ENCODE measurements at places on chromosomes 13 and 19.

GRCh38 chr13:51738226-51738905 lies 65.6 kb downstream of the DHRS12 start:
- no peak for DNase-seq

DNA sequence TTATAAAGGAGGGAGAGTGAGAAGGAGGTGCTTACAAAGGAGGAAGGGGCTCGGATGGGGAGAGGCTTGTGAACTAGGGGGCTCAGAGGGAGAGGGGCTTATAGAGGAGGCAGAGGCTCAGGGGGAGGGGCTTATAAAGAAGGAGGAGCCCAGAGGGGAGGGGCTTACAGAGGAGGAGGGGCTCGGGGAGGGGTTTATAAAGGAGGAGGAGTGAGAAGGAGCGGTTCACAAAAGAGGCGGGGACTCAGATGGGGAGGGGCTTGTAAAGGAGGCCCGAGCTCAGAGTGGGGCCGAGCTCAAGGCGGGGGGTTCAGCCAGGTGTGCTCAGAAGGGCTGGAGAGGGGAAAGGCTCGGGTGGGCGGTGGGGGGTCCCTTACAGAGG lies 500 bp downstream of the SMIM24 start:
- DNase-seq: no peak

DNA sequence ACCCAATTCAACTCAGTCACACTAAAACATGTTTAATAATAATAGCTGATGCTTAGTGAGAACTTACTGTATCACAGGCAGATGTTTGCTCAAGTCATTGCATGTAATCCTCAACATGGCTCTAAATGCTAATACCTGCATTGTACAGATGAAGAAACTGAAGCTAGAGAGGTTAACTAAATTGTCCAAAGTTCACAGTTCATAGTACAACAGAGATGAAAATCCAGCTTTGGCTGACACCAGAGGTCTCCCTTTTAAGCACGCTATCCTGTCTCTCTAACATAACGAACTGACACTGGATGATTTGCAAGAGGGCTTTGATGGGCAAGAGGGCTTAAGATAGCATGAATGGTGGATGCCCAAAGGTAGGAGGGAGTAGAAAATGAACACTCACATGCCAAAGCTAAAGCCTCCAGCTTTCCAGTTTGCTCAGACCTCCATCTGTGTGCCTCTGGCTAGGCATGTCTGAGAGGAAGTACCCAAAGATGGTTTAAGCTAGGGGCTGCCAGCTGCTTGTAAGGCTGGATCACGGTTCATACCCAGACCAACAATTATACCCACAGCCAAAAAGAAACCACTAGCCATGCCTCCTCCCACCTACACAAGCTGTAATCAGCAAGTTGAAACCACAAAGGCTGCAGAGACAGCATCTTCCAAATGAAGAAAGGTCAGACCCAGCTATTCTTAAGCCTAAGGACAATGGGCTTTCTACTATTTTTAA lies 196.9 kb upstream of the UBL3 start:
- DNase-seq: no peak

DNA sequence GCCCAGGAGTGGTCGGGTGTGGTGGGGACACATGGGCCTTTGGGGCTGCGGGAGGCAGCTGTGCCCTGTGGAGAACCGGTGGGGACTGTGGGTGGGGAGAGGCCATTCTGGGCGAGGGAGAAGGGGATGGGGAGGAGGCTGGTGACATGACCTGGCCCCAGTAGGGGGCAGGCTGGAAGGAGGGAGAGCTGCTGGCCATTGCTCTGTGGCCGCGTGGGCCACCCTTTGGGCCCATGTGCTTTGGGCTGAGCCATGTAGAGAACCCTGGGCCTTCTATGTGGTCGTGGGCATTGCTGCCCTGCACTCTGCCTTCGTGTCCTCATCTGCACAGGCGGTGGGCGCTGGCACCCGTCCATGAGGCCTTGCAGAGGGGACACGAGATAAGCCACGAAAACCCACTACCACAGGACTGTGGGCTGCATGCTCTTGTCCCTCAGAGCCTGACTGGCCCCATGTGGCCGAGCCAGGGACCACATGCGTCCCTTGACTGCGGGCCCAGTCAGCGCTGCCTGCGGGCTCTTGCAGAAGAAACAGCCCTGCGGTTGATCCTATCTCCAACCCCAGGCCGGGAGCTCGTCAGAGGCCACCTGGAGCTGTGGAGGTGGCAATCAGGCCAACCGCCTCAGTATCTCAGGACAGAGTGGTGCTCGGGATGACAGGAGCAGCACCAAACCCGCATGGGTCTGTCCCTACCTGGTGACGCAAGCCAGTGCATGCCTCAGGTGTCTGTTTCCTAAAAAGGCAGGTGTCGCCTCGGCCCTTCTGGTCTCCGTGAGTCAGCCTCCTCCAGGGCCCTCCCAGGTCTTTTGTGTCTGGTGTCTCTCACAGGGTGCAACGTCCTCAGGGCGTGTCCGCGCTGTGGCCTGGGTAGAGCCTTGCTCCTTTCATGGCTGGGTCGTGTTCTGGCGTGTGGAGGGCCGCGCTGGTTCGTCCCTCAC lies 14.3 kb downstream of the FZR1 start:
- no peak for DNase-seq

GRCh38 chr19:23075031-23075733 lies 41.6 kb upstream of the ZNF730 start:
- DNase-seq: peak; percentile 77

GRCh38 chr19:53394522-53394973 lies 401 bp upstream of the ZNF765 start:
- DNase-seq: peak; percentile 30

DNA sequence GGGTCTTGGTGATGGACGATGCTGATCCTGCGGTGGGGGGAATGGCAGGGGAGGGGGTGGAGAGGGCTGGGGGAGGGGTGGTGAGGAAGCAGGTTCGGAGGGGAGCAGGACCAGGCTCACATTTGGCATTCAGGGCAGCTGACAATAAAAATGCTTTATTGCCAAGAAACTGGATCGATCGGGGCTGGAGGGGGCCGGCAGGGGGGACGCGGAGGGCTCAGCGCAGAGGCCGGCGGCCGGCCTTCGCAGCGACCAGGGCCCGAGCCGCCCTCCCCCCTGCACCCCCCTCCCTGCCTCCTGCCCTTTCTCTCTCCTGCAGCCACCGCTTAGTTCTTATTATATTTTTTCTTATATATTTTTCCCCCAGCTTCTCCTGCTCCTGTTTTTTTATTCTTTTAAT lies 18.1 kb upstream of the POU2F2 start:
- no peak for DNase-seq

DNA sequence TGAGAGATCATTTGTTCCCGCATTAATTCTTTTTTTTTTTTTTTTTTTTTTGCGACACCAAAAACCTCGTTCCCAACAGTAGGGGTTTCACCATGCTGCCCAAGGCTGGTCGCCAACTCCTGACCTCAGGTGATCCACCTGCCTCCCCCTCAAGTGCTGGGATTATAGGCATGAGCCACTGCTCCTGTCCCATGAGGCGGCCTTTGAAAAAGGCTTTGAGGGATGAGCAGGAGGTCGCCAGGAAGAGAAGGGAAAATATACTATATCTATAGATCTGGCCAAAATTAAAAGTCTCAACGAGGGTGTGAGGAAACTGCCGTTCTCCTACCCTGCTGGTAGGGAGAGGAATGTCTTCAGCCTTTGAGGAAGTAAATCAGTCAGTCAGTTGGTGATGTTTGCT lies 26.2 kb downstream of the ZNF473 start:
- DNase-seq: no peak

DNA sequence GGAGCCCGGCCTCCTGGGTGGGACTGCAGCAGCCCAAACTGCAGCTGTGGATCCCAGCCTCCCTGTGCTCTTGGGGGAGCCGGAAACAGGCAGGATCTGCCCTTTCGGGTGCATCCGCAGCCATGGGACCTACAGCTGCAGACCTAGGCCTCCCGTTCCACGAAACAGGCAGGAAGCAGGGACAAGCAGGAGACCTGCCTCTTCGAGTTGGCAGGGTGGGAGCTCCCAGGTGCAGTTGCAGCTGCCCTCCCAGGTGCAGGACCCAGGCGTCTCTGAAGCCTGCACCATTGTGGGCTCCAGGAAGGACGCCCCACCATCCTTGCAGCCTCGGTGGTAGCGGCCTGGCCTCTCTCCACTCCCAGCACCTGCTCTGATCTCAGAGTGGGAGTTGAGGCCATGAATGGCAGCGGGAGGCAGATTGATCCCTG lies 189.0 kb upstream of the KLHL1 start:
- no peak for DNase-seq

GRCh38 chr13:28587174-28587540 lies 71.8 kb upstream of the POMP start:
- no peak for DNase-seq

DNA sequence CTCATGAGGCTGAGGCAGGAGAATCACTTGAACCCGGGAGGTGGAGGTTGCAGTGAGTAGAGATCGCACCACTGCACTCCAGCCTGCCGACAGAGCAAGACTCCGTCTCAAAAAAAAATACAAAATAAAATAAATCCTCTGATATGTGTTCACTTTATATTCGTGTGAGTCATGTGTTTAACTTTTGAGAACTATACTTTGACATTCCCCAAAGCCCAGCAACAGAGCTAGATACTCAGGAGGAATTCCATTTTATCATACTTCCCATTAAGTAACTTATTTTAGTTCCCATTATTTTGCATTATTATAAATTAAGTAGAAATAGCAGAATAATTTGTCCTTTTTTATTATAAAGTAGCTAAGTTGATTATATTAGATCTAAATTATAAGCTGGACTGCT lies 3.3 kb upstream of the CHAMP1 start:
- peak; percentile 65 for DNase-seq

GRCh38 chr13:28056426-28056825 lies 44.0 kb downstream of the FLT3 start:
- DNase-seq: no peak

DNA sequence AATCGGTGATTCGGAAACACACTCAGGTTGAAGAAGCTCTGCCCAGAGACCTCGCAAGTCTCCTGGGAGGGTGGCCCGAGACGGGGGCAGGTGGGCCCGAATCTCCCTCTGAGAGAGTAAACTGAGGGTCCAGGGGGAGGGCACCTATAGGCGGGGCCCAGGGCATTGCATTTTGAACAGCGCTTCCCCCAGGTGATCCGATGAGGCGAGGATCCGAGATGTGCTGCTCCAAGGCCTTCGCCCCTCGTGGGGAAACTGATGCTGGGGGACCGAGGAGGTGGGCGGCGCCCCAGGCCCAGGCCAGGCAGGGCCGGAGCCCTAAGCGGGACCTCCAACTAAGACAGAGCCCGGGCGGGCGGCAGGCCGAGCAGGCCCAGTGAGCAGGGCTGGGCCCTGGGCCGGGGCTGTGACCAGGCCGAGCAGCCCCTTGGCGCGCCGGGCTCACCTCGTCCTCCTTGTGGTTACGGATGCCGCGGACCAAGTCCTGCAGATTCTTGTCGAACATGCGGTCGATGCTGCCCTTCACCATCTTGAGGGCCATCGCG lies 500 bp downstream of the AP3D1 start:
- DNase-seq: no peak

DNA sequence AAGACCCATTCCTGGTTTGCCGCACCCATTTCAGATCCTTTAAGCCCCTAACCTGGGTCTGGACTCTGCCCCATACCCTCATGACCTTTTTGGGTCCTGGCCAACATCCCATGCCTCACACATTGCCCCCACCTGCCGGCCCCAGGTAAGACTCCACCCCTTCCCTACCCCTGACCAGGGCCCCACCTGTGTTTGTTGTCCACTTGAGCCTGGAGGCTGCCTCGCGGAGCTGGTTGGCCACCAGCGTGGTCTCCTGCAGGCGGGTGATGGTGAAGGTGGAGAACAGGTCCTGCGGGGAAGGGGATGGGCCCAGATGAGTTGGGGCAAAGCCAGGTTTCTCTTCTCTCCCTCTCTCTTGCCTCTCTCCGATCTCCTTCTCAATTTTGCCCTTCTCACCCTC lies 19.5 kb downstream of the MAN2B1 start:
- no peak for DNase-seq

DNA sequence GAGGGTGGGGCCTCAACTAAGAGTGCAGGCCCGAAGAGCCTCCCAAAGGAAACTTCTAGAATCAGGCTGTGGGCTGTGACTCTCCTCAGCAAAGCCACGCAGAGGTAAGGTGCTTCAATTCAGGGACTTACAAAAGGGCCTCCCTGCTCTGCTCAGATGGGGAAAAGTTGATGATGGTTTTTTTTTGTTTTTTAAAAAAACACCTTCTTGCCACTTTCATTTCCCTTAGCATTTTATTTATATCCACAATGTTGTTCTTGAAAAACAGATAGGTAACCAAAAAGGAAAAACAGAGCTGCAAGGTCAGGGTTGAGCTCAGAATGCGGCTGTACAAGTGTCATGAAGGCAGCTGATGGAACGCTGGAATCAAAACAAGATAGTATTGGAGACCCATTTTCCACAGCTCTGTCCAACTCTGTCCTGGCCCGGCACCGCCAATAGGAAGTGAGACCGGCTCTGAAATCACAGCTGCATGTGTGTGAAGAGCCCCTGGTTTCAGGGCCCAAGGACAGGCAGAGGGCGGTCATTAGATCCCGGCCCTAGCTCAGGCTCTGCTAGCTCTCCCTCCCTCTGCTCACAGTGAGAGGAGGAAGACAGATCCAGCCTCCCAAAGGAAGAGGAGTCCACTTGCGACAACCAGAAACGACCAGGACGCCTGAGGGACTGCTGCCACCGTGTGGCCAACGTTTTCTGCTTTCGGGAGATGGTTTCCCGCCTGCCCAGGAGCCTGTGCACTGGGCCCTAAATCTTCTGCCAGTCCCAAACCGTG lies 58.3 kb downstream of the KLF2 start:
- peak; percentile 81 for DNase-seq

DNA sequence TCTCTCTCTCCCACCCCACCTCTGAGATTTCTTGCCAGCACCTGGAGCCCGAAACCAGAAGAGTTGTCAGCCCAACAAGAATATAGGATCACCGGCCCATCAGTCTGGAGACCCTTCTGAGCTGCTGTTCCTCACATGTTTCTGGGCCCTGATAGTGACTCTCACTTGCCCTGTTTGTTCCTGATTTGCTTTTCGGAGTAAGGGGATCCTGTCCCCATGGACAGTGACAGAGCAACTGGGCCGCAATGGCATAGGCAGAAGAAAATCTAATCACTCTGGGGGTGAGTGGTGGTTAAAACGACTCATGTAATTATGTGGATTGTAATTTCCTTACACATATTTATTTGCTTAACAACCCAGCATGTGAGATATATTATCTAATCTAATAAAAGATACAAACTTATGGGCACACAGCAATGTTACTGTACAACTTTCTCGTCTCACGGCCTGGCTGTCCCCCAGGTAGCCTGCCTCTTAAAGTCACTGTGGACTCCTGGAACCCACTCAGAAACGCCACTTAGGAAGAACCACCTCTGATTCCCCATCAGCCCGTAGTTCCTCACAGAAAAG lies 663 bp upstream of the SMAD9 start:
- DNase-seq: no peak

DNA sequence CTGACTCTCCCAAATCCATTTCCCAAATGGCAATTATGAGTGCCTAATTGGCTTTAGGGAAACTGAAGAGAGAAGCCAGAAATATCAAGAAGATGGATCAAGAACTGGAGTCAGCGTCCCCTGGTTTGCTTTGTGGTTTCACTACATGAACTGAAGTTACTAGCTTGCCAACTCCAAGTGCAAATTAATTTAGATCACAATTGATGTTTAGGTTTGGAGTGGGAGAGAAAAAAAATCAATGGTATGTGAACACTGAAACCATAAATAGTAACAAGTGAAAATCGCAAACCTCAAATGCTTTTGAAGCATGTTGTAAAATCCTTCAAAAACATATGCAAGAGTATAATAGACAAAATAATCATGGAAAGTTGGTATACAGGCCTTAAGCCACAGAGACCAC lies 1528.6 kb upstream of the SLC10A2 start:
- no peak for DNase-seq

Measured in iris pigment epithelial cell (primary cell).